ENCODE measurements at places on chromosomes 2 and 18.

DNA sequence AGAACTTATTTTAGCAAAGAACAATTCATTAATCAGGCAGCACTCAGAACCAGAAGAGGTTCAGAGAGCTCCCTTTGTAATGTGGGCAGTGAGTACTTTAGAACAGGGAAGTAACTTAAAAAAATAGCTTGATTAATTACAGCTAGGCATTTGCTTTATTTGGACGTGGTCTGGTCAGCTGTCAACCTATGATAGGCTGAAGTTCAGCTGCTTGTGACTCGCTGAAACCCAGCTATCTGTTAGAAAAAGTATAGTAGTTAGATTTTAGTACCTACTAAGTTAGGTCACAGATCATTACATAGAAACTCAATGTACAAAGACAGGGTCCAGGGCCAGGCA, 40.0 kb downstream of the PKDCC start:
- DNase-seq, result no peak

- DNase-seq, result no peak
These were observed 47.7 kb downstream of the RAPGEF4 start for GRCh38 chr2:172783165-172783898.

- DNase-seq, result no peak
These were observed 60.7 kb downstream of the NABP1 start for GRCh38 chr2:191738667-191739066.

GRCh38 chr2:116949249-116949648, 865.2 kb upstream of the DDX18 start:
- no peak for DNase-seq

DNA sequence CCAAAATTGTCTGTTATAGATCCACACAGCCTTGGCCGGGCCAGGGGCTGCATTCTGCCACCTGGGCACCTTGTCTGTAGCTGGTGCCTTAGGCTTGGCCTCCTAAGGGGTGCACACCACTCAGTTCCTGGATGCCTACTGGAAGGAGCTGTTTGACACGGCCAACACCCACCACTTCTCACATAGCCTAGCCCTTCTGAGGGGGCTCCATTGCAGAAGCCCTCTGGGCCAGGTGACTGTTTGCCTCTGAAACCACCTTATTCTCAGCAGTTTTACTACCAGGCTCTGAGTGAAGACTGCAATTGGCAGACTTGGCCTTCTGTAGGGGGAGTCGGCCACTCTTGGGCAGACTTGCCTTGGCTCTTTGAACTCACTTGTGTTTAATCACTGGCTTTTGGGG, 39.5 kb downstream of the EPHA4 start:
- no peak for DNase-seq

DNA sequence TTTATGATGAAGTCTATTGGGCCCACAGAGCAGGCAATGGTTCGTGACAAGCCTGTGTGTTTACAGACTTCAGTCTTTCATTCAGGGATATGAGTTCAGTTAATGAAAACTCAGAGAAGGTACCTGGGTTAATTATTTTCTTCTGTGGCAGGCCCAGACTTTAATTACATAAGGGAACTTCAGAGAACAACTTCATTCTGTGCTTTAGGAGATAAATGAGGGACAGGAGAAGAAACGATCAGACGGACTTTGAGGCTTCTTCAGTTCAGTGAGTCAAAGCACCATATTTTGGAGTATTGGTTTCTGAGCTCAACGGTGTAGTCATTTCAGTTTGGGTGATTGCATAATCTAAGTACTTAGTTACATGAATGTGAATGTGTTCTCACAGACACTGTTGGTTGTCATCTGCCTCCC, 203.0 kb upstream of the KCNJ3 start:
- DNase-seq, result no peak

DNA sequence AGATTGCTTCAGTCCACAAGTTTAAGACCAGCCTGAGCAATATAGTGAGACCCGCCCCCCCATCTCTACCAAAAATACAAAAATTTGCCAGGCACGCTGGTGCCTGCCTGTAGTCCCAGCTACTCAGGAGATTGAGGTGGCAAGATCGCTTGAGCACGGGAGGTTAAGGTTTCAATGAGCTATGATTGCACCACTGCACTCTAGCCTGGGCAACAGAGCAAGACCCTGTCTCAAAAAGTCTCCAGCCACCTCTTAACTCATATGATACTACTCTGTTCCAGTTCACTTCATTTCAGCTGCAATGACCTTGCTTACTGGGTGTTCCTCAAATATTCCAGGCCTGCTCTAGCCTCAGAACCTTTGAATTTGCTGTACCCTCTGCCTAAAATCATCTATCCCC, 11.4 kb downstream of the MEMO1 start:
- no peak for DNase-seq

DNA sequence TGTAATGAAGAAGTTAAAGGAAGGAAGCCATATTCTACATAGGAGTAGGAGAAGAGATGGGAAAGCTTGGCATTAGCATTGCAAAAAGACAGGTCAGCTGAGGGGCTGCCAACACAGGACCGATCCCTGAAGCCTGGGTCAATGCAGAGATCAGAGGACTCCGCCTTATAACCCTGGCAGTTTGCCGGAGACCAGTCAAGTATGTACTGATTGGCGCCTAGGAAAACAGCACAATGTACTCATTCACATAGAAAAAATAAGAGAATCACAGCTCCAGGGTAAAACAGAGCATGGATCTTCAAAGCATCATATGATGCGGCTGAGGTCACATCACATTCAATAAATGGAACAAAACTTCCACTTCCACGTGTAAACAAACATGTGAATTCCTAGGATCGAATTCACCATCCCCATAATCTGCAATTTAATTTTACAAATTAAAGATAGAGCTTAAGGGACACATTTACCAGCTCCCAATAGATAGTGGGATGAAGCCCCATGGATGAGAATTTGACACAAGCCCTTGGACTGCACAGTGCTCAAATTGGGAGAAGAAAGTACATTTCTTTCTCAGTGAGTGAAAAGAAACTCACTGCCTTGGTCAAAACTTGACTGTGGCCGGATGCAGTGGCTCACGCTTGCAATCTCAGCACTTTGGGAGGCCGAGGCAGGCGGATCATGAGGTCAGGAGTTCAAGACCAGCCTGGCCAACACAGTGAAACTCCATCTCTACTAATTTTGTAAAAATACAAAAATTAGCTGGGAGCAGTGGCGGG, 135.0 kb upstream of the KLHL14 start:
- no peak for DNase-seq

DNA sequence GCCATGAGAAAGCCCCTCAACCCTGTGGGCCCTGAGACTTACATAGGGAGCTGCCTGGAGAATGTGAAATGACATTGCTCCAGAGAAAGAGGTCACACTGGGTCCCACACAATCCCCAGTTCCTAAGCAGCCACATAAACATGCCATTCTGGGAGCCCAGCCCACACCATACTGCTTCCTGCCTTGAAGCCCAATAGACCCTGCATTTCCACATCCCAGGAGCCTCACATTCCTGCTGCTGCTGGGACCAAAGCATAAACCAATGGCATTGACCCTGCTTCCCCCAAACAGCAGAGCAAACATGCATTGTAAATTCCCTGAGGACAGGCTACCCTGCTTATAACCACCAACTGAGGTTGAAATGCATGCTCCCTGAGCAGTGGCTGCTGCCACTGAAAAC, 1117.6 kb upstream of the SLC39A10 start:
- no peak for DNase-seq

DNA sequence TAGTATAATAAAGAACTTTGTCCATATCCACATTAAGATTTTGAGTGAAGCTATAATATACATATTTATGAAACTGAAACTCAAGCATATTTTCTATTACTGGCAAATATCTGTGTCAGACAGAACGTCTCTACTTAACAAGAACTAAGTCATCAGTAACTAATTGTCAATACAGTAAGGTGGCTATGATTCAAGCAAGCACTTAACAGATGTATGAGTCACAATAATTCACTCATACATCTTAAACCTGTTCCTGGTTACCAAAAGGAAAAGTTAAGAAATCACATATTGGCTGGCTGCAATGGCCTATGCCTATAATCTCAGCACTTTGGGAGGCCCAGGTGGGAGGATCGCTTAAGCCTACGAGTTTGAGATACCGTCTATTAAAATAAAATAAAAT, 96.0 kb downstream of the SOS1 start:
- DNase-seq, result no peak

DNA sequence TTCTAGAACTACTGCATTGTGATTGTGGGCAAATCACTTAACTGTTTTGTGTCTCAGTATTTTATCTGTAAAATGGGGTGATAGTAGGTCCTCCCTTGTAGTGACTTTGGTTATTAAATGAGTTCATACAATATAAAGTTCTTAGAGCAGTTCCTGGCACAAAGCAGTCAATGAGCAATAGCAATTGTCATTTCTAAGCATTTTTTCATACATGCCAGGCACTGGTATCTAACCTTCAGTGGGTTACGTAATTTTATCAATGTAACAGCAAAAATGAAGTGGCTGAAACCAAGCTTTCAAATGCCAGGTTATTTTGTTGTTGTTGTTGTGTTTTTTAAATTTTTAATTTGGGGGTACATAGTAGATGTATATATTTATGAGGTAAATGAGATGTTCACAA, 401.9 kb downstream of the MEIS1 start:
- no peak for DNase-seq

- no peak for DNase-seq
These were observed 87.6 kb downstream of the NRP2 start for GRCh38 chr2:205769879-205770278.

Measured in lower leg skin (tissue), 4 donors.